Stimulated activated CD4-positive, alpha-beta T cell treated with anti-CD3 and anti-CD28 coated beads, Interleukin-12 subunit alpha, Interleukin-12 subunit beta, amount 100 ng/mL, for 4 hours (primary cell): ENCODE measurements at places on chromosomes 16 and 17.

- DNase-seq: no peak
Observed at GRCh38 chr16:15879255-15879811, 9.1 kb downstream of the CEP20 start.

DNA sequence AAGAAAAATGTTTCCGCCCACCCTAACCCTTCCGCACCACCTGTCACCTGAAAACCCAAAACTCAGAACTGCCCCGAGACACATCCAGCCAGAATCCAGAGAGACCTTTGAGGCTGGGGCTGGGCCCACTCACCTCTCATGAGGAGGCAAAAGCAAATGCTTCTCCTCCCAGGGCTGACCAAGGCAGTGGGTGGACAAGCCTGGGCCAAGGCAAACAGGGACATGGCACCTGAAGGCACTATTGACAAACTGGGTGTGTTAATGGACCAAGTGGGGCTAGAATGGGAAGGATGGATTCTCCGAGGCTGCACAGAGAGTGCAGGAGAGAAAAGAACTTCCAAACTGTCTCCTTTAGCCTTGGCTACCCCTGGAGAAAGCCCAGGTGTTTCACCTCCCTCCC is 54.4 kb downstream of the SOX9 start:
- no peak for DNase-seq

DNA sequence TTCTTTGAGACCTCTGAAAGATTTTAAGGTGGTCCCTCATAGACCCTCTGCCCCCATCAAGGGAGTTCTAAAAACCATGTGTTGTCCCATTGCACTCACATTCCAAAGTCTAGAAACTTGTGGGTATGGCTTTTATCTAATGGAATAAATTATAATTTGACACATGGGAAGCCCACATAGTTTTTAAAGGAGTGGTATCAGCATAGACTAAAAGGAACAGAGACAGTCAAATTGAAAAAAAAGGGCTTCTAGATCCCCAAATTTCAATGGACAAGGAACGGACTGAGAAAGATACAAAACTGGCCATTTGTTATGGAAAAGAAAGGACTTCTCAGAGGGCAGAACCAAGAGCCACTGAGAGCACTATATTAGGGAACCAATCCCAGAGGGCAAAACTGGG is 48.7 kb upstream of the ICAM2 start:
- DNase-seq: no peak

GRCh38 chr16:66954097-66954659 is 6.9 kb upstream of the CES3 start:
- peak; percentile 69 for DNase-seq

DNA sequence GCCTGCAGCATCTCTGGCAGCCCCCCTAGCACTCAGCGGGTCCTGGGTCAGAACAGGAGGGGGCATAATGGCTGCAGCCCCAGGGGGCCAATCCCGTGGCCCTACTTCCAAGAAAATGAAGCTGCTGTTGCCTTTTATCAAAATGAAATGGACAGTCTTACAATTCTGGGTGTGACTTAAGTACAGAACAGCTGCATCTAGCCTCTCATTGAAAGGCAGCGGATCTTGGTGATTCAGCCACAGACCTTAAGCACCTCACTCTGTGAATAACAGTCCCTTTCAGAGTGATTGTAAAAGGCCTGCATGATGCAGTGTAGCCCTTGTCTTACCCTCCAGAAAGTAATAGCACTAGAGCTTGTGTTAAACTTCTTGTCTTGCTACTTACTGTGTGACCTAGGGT is 11.5 kb upstream of the UMOD start:
- no peak for DNase-seq

GRCh38 chr17:51857052-51857597 is 301.4 kb downstream of the CA10 start:
- no peak for DNase-seq

GRCh38 chr17:979539-980405 is at the start of gene NXN:
Gene NXN, minus strand, starts transcription at chr17:979776.
- peak; percentile 91 for DNase-seq

- no peak for DNase-seq
Observed at GRCh38 chr16:4552541-4552940, 3.6 kb upstream of the C16orf96 start.
